ENCODE measurements at places on chromosomes 7 and 10.
A peak's percentile ranks its signal among the peaks of the same experiment; 100 is the strongest.

GRCh38 chr7:124101173-124101768 lies 68.4 kb upstream of the TMEM229A start:
- peak; percentile 35 for DNase-seq

DNA sequence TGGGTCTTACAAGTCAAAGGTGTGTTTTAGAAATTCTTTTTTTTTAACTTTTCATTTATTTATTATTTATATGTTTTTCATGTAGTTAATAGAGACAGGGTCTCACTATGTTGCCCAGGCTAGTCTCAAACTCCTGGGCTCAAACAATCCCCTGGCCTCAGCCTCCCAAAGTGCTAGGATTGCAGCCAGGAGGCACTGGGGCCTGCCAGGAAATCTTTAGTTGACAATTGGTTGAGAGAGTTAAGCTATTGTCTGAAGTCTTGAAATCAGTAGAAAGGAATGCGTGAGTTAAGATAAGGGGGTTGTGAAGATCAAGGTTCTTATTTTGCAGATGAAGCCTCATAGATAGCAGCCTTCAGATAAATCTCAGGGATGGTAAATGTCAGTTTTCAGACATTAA lies 245.4 kb upstream of the GALNT17 start:
- DNase-seq = no peak

DNA sequence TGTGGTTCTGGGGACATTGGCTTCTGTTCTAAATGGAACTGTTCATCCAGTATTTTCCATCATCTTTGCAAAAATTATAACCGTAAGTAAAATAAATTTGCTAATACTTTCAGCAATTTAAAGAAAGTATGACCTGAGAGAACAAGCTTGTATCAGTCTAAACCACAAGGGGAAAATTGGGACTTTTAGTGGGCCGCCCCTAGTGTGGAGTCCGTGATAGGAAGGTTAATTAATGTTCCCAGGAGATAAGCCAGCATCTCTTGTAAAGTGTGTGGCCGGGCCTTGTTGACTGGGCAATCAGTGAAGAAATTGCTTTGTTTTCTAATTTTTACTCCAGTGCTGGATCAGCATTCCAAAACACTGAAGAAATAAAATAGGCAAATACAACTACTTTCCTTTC lies 83.0 kb downstream of the ABCB5 start:
- DNase-seq = peak; percentile 3

- DNase-seq = no peak
Observed at GRCh38 chr10:71068861-71069271, 143.5 kb upstream of the UNC5B start.

- no peak for DNase-seq
Observed at GRCh38 chr10:111493024-111493625, 416.3 kb downstream of the ADRA2A start.

Data from stomach (tissue), 19 donors.